ENCODE measurements at places on chromosomes 4 and X.

- no peak for DNase-seq
Observed at GRCh38 chr4:175252642-175253041, 334.5 kb downstream of the ADAM29 start.

GRCh38 chr4:100367451-100367850, 150.4 kb downstream of the EMCN start:
- no peak for DNase-seq

GRCh38 chr4:52032005-52032404, 6.1 kb downstream of the SGCB start:
- DNase-seq = no peak

DNA sequence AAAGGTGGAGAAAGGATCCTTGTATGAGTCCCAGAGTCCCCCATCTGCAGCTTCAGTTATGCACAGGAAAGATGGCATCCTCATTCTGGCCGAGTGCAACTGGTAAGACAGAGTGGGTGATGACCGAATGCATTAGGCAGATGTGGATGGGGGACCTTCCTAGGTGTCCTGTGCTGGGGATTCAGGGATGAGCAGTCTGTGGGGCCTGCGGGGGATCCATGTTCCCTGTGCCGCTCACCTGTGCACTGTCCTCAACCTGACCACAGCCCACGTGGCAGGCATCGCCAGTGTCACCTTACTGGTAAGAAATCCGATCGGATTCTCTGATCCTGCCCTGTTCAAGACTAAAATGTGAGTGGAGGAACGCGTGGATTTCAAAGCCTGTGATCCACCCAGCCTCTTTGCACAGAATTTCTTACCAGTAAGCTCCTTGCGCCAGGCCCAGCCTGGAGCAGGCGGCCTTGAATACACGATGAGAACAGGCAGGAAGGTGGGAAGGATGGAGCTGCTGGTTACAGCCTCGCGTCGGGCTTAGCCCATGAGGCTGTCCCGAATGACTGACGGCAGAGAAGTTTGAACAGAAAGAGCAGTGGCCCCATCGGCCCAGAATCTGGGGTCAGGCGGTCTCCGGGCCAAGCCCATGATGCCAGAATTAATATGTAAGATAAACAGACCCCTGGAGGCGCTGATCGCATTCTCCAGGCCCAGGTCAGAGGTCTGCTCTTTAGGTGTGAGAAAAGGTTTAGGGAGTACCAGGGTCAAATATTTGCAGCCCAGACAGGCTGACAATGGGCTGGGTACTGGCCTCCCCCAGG, 56.5 kb downstream of the CPZ start:
- no peak for DNase-seq

Measured in stimulated activated CD8-positive, alpha-beta memory T cell treated with anti-CD3 and anti-CD28 coated beads, Interleukin-15, amount 100 ng/mL, for 24 hours (primary cell).